ENCODE measurements at places on chromosomes 2 and 18.

GRCh38 chr2:147171941-147172340 is 672.9 kb upstream of the ACVR2A start:
- DNase-seq = no peak

DNA sequence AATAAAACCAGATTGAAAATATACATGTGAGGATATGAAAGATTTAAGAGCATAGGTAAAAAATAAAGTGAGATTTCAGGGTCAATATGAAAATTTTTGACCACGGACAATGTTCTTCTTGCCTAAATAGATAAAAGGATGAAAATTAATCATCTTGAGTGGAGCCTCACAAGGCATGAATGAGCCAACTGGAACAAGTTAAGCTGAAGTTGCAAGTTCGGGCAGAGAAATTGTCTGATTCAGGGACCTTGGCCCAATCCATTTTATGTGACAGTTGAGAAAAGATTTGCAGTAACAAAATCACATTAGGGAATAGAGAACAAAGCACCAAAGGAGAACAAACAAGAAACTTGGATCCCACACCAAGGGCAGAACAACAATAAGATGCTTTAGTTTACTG is 305.3 kb downstream of the TMX3 start:
- DNase-seq = no peak

GRCh38 chr2:54969295-54969939 is 80.8 kb downstream of the RTN4 start:
- DNase-seq = no peak

- DNase-seq = no peak
Observed at GRCh38 chr2:131572175-131572574, 44.5 kb downstream of the CCDC74A start.

DNA sequence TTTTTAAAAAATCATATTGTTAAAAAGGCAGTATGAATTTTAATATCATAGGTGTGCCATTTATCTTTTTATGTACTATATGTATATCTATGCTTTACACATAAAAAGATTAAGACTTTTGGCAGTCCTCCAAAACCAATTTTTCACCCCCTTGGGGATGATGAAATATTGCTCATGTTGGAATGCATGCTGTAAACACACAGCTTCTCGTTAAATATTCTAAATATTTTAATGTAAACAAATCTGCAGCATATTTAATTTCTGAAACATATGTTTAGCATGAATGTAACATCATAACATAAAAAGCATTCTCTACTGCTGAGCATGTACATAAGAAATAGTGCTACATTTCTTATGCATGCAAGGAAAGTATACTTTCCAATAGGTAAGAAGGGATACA is 484.3 kb upstream of the LRATD1 start:
- no peak for DNase-seq

DNA sequence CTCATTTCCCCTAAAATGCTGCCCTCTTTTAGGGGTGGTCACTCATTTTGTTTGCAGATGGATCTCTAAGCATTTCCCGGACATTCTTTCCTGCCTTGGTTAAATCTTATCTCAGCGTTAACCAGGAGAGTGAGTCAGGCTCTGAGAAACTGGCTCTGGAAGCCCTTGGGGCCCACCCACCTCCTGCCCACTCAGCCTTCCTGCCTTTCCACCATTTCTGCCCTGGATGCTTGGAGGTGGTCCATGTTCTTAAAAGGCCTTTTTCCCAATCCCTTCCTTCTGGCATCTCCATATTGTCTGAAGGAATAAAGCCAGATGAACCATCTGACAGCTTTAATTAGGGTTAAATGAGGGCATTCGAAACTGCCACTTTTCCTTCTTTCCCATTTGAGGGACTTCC is 9.5 kb downstream of the HK2 start:
- no peak for DNase-seq

DNA sequence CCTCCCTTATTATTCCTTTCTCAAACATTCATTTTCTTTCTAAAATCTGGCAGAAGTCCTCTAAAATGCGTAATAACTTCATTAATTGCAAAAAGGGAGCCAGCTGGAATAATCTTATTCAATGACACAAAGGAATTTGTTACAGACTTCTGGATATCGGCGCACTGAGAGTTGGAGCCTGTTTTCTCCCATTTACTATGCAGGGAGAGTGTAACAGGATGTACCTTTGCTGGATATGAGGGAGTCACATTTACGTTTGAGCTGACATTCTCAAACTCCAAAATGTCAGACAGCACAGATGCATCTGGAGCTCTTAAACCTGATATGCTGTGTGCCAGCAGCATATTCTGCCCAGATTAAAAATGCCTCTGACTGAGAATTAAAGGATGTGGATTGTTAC is 275.3 kb downstream of the TMX3 start:
- DNase-seq = no peak

DNA sequence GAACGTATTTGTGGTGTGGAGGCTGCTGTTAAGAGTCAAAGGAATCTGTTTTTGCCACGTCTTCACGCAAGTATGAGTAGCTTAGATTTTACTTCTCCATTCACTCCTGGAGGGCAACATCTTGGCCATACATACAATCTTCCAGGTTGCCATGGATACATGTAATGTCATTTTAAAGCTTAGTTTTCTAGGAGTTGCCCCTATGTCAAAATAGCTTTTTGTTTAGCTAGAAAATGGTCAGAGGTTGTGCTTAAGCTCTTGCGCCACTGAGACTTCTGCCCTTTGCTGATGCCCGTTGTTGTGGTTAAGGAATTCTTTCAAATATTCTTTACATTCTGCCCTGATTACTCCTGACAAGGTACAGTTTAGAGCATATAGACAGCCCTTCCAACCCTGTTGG is 245.4 kb upstream of the TFPI start:
- no peak for DNase-seq

DNA sequence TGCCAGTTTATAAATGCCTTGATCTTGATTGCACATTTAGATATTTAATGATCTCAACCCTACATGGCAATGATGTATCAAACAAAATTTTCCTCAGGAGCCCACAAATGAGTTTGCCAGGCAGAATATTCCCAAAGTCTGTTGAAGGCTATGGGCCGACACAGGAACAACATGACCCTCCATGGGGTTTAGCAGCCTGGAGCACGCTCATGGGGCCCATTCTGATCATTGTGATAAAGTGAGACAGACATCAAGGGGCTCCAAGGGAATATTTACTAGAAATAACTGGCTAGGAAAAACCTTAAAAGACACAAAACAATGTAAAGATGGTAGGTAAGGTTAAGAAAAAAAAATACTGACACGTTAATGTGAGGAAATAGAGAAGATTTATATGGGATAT is 485.4 kb downstream of the PLCL1 start:
- no peak for DNase-seq

GRCh38 chr18:79067611-79068010 is 1.6 kb upstream of the ATP9B start:
- DNase-seq = no peak

DNA sequence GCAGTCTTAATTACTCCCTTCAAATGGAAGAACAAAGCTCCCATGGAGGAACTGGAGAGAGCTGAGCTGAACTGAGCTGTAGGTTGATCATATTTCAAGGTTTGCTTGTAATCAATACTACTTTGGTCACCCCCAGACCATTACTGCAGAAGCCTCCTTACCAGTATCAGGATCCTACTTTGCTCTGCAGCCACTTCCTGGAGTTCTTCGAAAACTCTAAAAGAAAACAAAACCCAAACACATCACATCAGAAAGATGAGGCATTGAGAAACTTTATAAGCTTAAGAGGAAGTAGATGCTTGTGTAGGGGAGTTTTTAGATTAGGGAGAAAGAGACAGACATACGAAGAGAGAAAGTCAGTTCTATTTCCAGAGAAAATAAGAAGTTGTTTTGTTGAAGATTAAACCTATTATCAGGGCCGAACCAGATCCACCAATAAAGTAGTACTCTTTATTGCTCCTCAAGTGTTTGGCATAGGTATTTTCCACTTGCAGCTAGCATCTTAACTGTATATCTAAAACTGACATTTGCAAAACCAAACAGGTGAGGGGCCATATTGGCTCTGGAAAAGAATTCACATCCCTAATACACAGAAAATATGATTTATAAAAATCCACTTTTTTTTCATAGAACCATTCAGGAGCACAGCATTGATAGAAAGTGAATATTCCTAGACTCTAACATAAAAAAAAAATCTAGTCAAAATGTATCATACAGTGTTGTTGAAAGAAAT is 166.9 kb upstream of the KLF7 start:
- no peak for DNase-seq

GRCh38 chr18:45639408-45639807 is 24.1 kb downstream of the SLC14A2 start:
- DNase-seq = no peak

GRCh38 chr2:140873915-140874531 is 1256.8 kb downstream of the LRP1B start:
- no peak for DNase-seq

GRCh38 chr2:17652681-17653394 is 100.8 kb downstream of the SMC6 start:
- DNase-seq = no peak

DNA sequence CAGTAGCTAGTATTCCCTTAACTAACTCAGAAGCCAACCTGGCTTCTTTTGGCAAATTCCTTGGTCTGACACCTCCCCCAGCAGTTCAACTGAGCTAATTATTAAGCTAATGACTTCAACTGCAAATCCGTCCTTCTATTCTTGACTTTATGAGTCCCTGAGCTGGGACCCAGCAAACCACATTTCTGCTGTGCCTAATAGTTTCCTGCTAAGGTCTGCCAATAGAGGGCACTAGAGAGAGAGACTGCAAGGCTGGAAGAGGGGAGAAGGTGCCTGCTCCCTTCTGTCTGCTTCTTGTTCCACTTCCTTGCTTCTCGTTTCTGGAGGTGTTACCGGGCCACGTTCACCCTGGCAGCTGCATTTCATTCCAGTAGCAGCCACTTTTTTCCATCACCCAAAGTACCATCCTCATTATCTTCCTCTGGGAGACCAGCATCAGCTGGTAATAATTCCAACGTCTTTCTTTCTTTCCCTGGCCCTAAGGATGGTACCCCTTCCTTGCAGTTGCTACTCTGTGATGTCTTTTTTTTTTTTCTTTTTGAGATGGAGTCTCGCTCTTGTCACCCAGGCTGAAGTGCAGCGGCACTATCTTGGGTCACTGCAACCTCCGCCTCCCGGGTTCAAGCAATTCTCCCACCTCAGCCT is 352.0 kb downstream of the TNS1 start:
- DNase-seq = no peak

DNA sequence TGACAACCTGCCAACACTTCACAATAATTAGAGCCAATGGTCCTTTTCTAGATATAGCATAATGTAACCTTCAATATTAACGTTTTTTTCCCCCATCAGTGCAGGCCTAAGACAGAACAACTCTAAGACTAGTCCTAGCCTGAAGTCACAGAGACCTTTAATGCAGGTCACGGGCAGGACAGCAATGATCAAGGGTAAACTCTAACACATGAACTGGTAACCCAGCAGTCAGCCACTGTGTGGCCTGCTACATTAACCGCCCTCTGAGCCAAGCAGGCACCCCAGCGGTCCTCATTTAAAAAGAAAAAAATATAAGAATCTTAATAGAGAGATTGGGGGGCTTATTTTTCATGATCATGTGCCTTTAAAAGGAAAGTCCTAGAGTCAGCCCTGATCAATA is 290.6 kb downstream of the AFF3 start:
- DNase-seq = no peak

- no peak for DNase-seq
Observed at GRCh38 chr2:158686210-158686691, 108.9 kb upstream of the DAPL1 start.

- DNase-seq = peak; percentile 82
Observed at GRCh38 chr18:6509832-6510231, 95.1 kb upstream of the L3MBTL4 start.

GRCh38 chr2:144986691-144987090 is 466.8 kb upstream of the ZEB2 start:
- no peak for DNase-seq

Data from NCI-H1048 (cell line).